NCI-H2081 (cell line): ENCODE measurements at places on chromosomes 12 and 14.

GRCh38 chr12:62603811-62604098 is 137.1 kb downstream of the MON2 start:
- DNase-seq, result no peak

- DNase-seq, result peak; percentile 32
Measured at GRCh38 chr12:120012067-120012621, 23.1 kb downstream of the BICDL1 start.

GRCh38 chr14:95891742-95892141 is 15.1 kb downstream of the TUNAR start:
- no peak for DNase-seq

- peak; percentile 7 for DNase-seq
Measured at GRCh38 chr14:60686865-60687264, 37.3 kb downstream of the SIX4 start.

- no peak for DNase-seq
Measured at GRCh38 chr12:5582018-5582417, 150.1 kb downstream of the NTF3 start.

- DNase-seq, result no peak
Measured at GRCh38 chr12:79055926-79056674, 191.5 kb downstream of the SYT1 start.

GRCh38 chr14:38808734-38809455 is 294.1 kb downstream of the SEC23A start:
- DNase-seq, result no peak

- DNase-seq, result peak; percentile 42
Measured at GRCh38 chr12:124862768-124863415, 772 bp downstream of the SCARB1 start.

DNA sequence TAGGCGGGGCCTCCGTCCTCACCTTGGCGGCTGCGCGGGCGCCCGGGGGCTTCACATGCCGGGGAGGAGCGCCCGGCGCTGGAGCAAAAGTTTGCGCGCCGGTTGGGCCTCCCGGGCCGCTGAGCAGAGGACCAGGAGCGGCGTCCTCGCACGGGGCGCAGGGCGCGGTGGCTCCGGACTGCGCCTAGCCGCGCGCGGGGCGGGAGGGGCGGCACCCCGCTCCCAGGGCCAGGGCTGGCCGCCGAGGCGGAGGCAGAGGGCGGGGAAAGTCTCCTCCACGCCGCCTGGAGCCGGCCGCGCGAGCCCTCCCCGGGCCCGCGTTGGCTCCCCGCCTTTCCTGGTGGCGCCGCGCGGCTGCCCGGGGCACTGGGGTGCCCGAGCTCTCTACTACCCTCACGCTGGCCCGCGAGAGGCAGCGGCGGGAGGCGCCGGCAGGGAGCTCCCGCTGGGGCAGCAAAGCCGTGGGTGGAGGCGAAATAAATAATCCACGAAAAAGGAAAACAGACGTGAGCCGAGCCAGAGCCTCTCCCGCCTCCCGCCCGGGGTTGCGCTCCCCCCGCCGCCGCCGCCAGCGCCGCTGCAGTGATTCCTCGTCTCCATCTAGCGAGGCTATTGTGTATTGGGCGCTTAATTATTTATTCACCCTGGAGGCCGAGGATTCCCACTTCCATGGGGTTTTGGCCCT is 400 bp upstream of the PRIMA1 start:
- DNase-seq, result peak; percentile 59

- no peak for DNase-seq
Measured at GRCh38 chr12:21618566-21618965, 13.9 kb upstream of the GYS2 start.

- DNase-seq, result no peak
Measured at GRCh38 chr12:28827861-28828260, 321.2 kb upstream of the FAR2 start.

- DNase-seq, result peak; percentile 38
Measured at GRCh38 chr12:54749191-54749818, 101.1 kb upstream of the DCD start.

DNA sequence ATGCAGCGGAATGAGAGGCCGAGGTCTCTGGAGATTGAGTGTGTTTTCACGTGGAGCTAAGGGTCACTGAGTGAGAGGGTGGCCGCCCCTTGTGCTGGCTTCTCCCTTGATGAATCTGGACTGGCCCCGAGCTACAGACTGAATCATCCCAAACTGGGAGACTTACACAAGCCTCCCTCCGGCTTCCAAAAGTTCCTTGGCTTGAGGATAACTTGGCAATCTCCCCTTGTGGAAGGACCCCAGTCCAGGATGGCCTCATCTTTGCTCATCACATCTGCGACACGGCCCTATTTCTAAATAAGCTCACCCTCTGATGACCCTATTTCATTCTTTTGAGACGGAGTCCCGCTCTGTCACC is 41.5 kb upstream of the FBRSL1 start:
- DNase-seq, result no peak

GRCh38 chr12:78964521-78964920 is 99.9 kb downstream of the SYT1 start:
- DNase-seq, result no peak

GRCh38 chr12:94674051-94674451 is 23.7 kb upstream of the TMCC3 start:
- DNase-seq, result no peak

- DNase-seq, result no peak
Measured at GRCh38 chr14:89420502-89420901, 3.5 kb upstream of the FOXN3 start.

DNA sequence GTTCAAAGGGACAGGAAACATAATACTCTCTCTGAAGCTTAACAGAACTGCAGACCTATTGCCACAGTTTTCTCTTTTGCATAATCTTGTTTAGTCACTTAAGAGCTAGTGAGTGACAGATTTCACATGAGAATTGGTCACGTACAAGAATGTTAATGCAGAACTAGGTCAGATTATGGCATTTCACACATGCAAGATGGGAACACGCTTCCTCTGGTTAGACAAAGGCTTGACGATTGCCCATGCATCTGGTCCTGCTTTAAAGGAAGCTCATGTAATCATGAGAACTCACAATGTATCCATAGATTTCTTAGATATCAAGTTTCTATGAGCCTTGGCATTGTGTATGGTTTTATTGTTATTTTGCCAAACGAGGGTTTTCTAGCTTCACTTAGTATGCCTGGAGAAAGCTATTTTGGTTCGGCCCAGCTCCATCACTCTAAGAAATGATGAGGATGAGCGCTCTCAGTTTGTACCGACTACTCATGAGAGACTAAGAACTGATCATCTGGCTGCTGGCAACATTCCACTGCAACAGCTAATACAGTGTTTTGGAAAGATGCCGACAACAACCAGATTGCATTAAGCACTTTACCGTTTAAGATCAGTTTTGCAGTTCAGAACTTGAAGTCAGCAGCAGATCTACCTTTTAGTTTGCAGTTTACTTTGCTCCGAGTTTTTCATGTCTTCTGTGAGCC is 380.0 kb downstream of the DIO2 start:
- DNase-seq, result no peak

DNA sequence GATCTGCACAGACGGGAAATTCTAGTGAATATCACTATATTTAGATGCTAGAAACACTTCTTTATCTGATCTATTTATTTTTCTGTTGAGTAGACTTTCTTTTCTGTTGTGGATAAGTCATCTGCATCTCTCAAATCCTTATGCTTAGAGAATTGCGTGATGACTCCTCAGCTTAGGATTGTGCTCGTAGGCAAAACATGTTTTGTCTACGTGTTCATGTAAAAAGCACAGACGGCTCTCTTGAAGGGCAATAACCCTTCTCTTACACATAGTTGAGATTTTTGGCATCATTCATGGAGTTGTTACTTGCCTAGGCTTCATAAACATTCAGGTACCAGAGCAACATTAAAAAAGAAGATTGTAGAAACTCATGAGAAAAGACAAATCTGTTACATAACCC is 18.6 kb downstream of the PPFIBP1 start:
- DNase-seq, result no peak

DNA sequence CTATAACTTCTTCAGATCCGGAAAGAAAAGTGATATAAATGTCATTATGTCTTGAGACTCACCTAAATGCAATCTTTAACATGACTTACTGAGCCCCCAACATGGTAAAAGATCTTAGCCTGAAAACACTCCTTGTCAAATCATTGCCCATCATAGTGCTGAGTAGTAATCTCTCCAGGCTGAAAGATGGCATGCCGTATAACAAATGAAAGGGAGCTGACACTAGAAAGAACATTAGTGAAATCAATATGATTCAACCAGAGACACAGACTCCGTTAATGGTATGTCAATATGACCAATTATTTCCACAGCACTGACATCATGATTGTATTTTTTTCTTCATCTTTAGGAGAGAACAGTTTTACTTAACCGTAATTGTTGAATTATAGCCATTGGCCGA is 54.4 kb downstream of the BICD1 start:
- DNase-seq, result no peak

DNA sequence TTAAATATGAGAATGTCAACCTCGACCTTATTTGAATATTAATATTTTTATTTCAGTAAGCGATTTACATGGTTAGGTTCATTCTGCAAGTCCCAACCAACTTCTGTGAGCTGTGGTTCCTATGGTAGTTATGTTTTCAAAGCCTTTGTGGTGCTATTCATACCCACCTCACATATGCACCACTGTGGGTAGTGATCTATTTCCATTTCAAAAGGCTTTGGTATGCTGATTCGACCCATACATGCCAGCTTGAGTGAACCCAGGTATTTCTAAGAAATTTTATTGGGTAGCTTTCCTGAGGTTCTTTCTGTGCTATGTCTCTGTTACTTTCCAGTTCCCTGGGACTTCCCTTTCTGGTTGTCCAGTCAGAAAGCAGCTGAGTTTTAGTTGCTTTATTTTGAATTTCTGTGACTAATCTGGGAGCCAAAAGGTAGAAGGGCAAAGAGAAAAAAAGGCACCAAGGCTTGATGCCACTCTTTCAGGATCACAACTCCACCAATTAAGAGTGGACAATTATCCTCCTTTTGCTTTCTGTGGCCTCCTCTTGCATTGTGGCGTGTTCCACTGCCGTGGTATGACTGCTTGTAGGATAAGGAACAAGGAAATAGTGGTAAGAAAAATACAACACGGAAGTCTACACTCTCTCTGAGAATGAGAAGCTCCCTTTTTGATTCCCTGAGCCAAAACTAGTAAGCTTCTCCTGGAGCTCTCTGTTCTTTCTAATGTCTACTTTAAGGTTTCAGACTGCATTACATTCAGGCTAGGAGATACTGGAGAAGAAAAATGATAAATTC is 729.1 kb downstream of the NOVA1 start:
- no peak for DNase-seq

- no peak for DNase-seq
Measured at GRCh38 chr12:114302117-114302516, 103.8 kb downstream of the TBX5 start.

- no peak for DNase-seq
Measured at GRCh38 chr12:120902846-120903411, 1.2 kb downstream of the SPPL3 start.

GRCh38 chr12:109016016-109016415 is 4.9 kb downstream of the SVOP start:
- DNase-seq, result no peak

DNA sequence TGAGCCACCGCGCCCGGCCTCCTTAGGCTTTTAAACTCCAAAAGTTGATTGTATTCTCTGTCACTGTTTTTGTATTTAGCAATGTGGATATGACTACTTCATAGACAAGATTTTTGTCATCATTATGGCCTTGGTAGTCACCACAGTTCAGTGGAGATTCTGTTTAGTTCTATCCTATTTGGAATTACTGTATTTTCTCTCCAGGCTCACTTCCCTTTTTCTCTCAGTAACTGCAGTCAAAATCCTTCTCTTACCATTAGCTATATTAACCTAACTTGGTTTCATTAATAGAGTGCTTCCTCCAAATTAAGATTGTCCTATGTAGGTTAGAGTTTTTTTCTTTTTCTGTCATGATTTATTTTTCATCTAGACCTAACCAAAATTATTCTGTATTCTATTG is 283.9 kb downstream of the TMTC2 start:
- DNase-seq, result no peak

GRCh38 chr12:11981121-11981733 is 89.5 kb upstream of the BCL2L14 start:
- DNase-seq, result no peak

- DNase-seq, result peak; percentile 31
Measured at GRCh38 chr12:120234643-120235368, 30.7 kb downstream of the PXN start.

DNA sequence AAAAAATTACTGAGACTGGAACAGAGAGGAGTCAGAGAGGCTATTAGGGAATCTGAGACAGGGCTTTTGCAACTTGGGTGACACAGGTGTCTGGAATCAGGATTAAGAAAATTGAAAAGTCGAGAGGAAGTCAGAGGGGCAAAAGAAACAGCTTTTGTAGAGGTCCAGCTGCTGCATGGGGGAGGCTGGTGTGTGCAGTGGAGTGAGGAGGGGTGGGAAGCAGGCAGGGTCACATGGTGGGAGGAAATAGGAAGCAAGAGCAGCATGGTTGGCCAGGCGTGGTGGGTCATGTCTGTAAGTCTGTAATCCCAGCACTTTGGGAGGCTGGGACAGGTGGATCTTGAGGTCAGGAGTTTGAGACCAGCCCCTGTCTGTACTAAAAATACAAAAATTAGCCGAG is 69.7 kb upstream of the VRK1 start:
- DNase-seq, result no peak

DNA sequence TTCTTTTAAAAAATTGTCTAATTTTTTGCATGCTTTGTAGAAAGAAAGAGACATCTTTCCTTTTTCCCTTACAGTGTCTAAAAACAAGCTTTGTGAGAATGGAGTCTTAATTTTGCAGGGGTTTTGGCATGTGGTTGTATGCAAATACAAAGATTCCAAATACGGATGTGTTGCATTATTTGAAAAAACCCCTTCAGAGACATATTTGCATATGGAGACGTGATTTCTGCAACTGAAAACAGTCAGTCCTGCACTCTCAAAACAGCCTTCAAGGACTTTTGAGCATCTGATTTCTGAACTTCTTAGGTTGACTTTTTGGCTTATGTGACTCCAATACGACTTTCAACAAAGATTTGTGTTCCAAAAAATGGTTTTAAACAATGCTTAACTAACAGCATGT is 7.8 kb downstream of the IRAK3 start:
- DNase-seq, result no peak

- DNase-seq, result no peak
Measured at GRCh38 chr12:65656891-65657351, 167.4 kb upstream of the HMGA2 start.

- no peak for DNase-seq
Measured at GRCh38 chr14:45664668-45665356, 411.8 kb upstream of the MIS18BP1 start.

DNA sequence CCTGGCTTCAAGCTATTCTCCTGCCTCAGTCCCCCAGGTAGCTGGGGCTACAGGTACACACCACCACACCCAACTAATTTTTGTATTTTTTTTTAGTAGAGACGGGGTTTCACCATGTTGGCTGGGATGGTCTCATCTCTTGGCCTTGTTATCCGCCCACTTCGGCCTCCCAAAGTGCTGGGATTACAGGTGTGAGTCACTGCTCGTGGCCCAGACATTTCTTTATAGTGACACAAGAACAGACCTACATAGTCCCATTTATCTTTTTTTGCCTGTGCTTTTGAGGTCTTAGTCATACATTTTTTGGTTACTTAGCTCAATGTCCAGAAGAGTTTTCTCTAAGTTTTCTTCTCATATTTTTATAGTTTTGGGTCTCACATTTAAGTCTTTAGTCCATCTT is 247.4 kb downstream of the SYT10 start:
- no peak for DNase-seq

- peak; percentile 53 for DNase-seq
Measured at GRCh38 chr14:44462381-44462780, 44.7 kb downstream of the FSCB start.

- DNase-seq, result no peak
Measured at GRCh38 chr12:103462675-103463074, 33.1 kb downstream of the C12orf42 start.
